ENCODE measurements at places on chromosomes 1 and 21. TPM values are rescaled to one million over a fixed set of nuclear protein-coding genes. Genes with fewer than 3 reads are reported as not detected.

DNA sequence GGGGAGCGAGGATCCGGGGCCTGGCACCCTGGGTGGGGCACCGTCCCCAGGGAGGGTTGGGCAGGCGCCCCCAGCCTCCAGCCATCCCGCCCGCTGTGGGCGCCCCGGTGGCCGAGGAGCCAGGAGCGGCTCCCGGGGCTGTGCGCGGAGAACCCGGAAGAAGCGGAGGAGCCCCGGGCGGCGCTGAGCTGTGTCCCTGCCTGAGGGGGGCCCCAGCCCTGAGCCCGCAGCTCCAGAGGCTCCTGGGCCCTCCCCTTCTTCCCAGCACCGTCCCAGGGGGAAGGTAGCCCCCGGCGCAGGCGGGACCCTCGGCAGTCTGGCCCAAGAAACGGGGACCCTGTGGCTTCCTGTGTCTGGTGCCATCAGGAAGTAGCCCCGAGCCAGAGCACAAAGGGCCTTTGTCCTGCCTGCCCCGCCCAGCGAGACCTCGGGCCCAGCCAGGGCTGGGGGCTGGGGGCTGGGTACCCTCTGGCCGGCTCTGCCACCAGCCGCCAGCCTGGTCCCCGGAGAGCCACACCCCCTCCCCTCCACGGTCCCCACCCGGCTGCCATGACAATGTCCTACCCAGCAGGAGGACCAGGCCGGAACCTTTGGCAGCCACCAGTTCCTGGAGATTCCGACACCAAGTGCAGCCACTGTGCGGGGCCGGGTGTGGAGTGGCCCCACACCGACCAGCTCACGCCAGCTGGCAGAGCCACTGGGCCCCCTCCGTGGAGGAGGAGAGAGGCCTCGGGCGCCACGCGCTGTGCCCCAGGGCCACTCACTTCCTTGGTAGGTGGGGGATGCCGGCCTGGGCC is 15.6 kb upstream of the TTLL10 start:
- peak; percentile 63 for DNase-seq

PGLYRP3 gene
- not detected for total RNA-seq

RAB3B gene
- not detected for total RNA-seq

DNA sequence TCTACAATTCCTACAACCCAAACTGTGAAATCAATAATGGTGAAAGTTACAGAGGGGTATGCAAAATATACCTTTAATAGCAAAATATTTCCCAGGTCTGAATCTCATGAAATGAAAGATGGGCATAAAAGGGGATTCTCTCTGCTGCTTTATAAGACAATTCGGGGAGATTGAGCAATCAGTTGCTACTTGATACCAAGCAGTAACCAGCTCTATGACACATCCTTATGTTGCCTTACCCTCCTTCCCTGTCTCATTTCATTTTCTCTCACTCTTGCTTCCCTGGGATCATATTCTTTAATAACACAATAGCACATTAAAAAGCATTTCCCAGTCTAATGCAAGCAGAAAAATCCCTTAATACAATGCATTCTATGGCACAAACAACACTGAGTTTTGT is 29.0 kb downstream of the ZSWIM5 start:
- no peak for DNase-seq

GRCh38 chr1:230323686-230324085 is 102.4 kb downstream of the PGBD5 start:
- no peak for DNase-seq

PTPRC gene
- 62.7 TPM for total RNA-seq

CLIC6 gene
- total RNA-seq = 4.7 TPM

HYI gene
- total RNA-seq = 21.7 TPM

DNA sequence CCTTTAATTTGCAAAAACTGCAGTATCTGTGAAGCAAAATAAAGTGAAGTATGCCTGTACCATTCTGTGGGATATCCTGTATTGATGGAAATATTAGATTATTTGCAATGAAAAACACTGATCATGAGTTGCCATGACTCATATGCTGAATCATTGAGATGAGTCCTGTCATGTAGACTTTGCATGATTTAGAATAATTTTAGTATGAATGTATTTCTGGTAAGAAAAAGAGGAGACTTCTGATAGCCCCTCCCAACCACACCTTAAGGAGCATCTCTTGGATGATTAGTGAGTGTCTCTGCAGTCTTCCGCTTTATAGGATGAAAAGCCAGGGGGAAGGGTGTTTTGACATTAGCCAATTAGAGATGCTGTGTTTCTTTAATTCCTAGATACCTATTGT is 55.2 kb upstream of the PTGS2 start:
- DNase-seq = no peak

DNA sequence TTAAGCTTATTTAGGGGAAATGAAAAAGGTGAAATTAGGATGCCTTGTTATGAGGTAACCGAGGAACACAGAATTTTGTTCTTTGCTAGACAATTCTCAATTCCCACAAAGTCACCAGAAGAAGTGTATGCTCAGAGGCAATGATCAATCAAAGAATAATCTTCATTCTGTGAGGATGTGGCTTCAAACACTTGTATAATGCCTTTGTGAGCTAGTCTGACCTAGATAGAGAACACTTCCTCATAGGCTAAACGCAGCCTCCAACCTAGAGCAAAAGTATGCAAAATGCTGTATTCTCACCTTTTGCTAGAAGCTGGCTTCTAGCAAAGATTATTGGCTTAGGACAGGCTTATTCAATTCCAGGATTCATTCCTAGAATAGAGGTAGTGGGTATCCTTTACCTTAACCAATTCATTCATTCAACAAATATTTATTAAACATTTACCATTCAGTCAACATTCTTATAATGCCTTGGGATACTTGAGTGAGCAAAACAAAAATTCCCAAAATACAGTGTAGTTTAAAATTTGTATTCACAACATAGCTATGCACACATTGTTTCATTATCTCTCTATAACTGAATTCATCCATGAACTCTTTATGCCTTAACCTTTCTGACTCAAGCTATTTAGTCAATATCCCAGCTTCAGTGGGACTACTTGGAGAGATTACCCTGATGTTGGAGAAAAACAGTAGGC is 530.2 kb downstream of the PTPRC start:
- no peak for DNase-seq

RPE65 gene
- total RNA-seq = not detected

- no peak for DNase-seq
Observed at GRCh38 chr1:92458146-92458545, 28.6 kb downstream of the GFI1 start.

DNA sequence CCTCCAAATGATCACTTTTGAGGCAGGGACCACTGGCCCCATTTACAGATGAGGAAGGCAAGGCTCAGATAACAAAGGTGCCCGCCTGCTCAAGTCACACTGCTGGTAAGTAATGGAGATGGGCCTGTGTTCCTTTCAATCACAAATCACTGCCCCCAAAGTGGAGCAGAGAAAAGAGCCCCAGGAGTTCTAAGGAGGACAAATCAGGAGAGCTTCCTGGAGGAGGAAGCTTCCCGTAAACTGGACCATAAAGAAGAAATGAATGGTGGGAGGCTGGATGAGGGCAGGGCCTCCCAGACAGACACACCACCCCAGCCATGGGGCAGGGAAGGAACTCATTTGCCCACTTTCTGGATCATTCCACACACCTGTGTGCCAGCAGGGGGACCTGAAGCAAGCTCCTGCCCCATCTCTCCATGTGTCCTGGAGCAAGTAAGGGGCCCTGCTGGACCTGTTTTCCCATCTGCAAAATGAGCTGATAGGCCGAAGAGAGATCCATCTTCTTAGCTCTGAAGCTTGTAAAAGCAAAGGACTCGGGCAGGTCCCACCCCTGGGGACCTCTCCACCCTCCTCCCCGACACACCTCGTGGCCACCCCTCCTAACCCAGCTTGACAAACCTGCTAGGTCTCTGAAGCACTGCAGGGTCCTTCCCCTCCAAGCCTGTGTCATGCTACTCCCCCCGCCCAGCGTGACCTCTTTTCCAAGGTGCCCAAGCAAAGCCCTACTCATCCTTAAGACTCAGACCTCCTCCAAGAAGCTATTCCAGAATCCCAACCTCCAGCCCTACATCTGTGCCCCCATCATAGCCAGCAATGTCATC is 5.5 kb downstream of the LAPTM5 start:
- no peak for DNase-seq

PKLR gene
- total RNA-seq = not detected

DNA sequence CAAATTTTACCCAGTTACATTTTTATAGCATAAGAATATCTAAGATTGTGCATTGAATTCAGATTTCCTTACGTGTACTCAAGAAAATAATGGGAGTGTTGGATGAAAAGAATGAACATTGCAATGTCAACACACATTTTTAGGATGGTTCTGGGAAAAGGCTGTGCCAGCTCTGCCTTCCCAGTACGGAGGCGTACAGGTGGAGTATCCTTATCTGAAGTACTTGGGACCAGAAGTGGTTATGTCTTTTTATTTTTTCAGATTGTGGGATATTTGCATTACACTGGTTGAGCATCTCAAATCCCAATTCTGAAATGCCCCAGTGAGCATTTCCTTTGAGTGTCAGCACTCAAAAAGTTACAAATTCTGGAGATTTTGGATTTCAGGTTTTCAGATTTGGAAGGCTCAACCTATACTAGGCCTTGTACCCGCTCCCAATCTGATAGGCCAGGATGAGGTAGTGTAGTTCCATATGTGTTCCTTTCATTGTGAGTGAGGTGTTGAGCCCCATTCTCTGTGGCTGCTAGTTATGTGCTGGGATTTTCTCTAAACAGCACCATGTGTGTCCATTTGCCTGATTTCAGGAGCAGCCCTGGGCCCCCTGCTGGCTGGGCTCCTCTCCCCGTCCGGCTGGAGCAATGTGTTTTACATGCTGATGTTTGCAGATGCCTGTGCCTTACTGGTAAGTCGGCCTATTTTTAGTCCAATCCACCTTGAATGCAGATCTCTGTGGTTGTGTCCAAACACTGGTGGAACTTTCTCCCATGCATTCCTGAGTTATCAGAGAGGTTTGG is 60.8 kb downstream of the SLC37A1 start:
- no peak for DNase-seq

GRCh38 chr1:111561328-111561727 is 57.9 kb upstream of the ADORA3 start:
- DNase-seq = peak; percentile 17

GRCh38 chr1:224668984-224669383 is 52.9 kb downstream of the CNIH3 start:
- DNase-seq = no peak

DNA sequence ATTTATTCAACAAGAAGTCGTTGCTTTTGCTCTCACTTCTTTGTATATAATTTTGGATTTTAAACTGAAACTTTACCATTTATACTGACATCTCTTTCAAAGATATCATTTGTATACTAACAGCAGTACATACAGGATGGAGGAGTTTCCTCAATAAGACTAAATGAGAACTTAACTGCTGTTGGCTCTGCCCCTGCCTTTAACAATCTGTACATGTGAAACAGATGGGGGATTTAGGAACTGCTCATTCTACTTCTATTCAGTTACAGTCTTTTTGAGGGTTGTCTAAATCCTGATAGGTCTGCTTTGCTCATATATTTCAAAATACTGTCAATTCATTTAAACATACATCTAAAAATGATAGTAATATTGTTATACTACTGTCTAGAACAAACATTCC is 663.2 kb downstream of the ADGRL2 start:
- no peak for DNase-seq

DNA sequence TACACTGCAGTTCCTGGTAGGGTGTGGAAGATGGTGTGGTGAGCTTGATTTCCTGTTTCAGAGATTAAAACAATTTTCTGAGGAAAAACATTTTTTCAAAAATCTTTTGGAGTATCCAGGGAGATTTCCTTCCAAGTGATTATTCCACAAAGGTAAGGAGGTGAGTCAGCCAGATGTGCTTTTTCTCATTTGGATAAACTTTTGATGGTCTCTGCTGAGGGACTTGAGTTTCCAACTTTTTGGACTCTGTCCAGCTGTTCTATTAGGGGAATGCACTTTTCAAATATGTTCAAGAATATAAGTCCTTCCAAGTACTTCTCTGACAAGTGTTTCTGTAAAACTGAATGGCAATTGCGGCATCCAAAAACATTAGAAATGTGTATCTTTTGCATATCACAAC is 628.8 kb upstream of the ADAMTS5 start:
- DNase-seq = no peak

GRCh38 chr1:31822766-31823165 is 6.9 kb upstream of the SPOCD1 start:
- no peak for DNase-seq

DNA sequence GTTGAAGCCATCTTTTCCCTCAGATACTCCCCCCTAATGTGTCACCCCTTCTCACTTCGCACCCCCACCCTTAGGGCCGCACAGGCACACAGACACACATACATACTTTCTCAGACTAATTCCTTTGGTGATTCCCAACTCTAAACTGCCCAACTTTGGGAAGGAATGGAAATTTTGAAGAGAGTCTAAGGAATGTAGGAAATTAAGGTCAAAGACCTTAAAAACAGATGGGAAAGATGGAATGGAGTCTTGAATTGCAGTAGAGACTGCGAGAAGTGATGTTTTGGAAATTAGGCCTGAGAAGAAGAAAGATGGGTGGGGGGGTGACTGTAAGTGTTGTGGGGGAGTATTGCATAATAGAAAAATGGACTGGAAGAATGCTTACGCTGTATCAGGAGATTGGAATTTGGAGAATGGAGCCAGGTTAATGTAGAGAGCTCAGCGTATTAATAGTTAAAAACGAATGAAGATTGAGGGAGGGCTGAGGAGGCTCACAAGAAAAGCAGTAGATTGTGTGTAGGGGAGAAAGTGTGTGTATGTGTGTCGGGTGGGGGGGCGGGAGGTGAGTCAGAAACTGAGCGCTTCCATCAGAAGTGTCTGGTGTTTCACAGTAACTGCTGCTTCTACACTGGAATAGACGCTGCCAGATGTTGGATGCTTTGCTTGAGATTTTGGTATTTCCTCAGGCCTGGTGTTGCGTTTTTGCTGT is 1.7 kb downstream of the PIP5K1A start:
- DNase-seq = no peak

GRCh38 chr21:45076245-45076711 is 1.9 kb downstream of the ADARB1 start:
- no peak for DNase-seq

GRCh38 chr1:175042650-175043049 is 19.4 kb upstream of the MRPS14 start:
- no peak for DNase-seq

UBE2U gene
- not detected for total RNA-seq

- DNase-seq = no peak
Observed at GRCh38 chr1:150793221-150793620, 14.8 kb downstream of the CTSK start.

NASP gene
- 31.8 TPM for total RNA-seq

DNA sequence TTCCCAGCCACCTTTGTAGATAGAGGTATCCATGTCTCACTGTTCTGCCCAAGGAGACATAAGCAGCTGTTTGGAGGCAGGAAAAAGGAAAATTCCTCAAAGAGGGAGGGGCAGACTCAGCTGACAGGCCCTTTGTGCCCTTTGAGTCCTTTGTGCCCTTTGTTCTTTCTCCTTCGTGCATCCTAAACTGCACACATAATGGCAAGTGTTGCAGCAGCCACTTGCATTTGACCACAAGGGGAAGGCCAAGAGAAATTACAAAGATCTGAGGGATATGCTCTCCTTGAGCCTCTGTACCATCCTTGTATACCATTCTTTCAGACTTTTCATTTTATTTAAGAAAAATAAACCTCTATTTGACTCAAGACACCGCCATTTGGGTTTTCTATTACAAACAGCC is 71.8 kb upstream of the PKN2 start:
- no peak for DNase-seq

SLAMF9 gene
- total RNA-seq = not detected
